ENCODE measurements at places on chromosomes 1 and 21.

- DNase-seq: no peak
These were observed 16.0 kb downstream of the KRTAP19-8 start for GRCh38 chr21:31022306-31022705.

DNA sequence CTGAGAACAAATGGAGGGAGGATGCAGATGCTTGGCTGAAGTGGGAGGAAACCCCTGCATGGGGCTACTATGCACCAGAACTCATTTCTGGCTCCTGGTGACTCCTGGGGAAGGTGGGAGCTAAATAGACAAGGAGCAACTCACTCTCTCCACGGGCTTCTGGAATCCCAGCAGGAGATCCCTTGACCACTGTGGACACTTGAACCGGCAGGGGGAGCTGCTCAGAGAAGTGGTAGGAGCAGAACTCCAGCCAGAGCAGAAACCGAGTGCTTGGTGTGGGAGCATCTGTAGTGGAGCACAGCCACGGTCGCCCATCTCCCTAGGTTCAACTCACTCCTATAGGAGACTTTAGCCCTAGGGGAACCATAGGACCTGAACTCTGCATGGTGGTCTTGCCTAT is 205.6 kb upstream of the GJB5 start:
- no peak for DNase-seq

GRCh38 chr1:79595931-79596330 is 589.4 kb upstream of the ADGRL4 start:
- no peak for DNase-seq

DNA sequence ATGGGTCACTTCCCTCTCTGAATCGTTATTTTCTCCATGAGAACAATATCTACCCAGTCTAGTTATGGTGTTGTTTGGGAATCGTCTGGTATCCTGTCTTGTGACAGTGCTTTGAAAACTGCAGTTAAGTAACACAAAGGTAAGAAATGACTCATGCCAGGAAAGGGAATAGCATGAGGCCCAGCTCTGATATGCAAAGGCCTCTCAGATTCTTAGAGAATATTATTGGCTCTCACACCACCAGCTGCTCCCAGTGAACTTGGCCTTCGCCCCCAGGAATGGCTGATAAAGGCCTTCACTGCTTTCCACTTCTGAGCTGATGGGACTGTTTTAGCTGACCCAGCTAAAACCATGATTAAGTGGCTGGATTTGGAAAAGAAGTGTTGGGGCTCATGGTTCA is 27.1 kb downstream of the NEK2 start:
- DNase-seq: no peak

GRCh38 chr1:2301607-2302291 is 73.6 kb downstream of the SKI start:
- no peak for DNase-seq

DNA sequence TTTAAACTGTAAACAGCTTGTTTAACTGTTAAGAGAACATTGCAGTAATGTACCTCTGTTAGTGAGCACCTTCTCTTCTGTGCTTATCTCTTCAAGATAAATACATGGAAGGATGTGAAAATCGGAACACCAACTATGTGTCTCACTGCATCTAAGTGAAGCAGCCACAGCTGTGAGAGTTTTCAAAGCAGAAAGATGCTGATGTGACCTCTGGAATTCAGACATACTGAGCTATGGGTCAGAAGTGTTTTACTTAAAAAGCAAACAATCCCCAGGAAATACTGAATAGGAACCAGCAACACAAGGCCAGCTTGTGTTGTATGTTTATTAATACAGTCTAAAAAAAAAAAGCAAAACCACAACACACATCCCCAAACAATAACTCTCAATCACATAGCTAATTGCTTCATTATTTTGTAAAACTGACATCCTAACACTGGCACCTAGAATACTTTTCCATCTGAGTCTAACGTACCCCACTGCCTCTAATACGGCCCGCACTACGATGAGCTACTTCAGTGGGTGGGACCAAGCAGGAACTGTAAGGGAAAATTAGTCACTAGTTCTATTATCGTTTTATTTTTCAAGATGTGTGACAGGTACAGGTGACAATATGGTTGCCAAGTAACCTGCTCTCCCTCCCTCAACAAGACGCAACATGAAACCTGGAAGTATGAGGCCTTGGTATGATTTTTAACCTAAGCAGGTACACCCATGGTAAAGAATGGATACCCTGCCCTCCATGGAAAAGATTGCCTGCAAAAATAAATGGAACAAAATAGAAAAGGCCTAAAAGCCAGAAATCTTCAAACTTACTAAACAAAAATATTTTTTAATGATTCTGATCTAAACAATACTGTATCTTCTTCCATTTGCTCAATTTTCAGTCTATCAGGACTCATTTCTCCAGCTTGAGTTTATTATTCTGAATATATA is 13.9 kb downstream of the ERRFI1 start:
- no peak for DNase-seq

GRCh38 chr21:45293726-45294401 is 6.2 kb upstream of the POFUT2 start:
- DNase-seq: no peak

DNA sequence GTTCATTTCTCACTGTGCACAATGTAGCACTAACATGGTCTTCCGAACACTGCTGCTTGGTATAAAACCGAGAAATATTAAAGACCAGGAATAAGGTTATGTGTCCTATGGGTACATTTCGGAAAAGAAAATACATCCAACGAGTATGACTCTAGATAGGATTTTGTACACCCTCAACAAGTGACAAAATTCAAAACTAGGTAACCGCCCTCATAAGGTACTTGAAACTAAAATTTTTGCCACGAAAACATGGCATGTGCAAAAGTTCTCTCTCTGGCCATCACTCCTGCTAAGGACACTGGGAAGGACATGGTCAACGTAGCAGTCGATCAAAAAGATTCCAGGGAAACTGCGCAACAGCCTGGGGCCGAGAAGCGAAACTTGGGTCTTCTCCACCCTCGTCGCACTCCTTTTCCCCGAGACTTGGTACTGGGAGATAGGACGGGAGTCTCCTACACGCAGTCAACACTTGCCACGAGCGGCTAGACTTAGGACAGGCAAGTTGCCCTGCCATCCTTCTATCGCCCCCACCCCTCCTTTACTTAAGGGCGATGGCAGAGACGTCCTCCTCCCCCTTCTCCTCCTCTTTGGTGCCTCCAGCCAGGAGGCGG is 338 bp upstream of the TOR1AIP1 start:
- DNase-seq: peak; percentile 84

GRCh38 chr1:58249388-58249736 is 297.2 kb downstream of the OMA1 start:
- no peak for DNase-seq

DNA sequence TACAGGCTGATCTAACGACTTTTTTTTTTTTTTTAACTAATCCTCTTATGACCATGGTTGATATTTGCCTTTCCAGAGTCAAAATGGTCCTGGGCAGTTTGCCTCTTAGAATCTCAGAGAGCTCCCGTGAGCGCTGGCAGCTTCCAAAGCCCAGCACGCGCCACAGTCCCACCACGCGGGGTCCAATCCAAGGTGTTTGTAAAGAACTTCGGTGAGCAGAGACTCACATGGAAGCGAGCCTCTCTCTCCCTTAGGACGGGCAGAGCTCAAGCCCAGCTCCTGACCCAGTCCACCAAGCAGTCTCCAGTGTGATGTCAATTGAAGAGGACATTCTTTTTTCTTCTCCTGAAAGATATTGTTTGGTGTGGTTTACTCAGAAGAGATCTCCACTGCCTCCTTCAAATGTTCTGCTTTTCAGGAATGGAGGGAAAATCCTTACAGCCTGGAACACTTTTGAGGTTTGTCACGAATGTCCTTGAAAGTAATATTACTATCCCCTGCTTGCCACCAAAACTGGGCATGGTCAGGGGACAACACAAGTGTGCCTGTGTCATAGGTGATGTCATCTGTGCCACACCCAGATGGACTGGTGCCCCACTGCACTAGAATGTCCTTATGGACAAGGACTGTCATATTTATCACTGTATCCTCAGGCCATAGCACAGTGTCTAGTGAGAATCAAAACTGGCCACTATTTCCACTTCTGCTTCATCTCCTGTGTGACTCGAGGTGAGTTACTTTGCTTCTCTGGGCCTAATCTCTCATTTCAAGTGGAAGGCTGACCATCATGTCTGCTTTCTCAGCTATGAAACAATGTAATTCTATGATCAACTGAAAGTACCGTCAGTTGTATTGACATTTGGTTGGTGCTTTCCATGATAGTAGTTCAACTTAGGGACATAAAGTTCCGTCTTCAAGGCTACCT is 97.4 kb upstream of the EDEM3 start:
- DNase-seq: no peak

GRCh38 chr1:8970870-8971337 is 25.2 kb downstream of the CA6 start:
- DNase-seq: no peak

GRCh38 chr1:7526196-7526866 is 244.8 kb upstream of the VAMP3 start:
- no peak for DNase-seq

GRCh38 chr1:95168761-95169351 is 51.7 kb downstream of the TLCD4 start:
- no peak for DNase-seq

GRCh38 chr1:93692983-93693591 is 11.4 kb upstream of the BCAR3 start:
- DNase-seq: peak; percentile 59

- DNase-seq: no peak
These were observed 7.6 kb downstream of the CD101 start for GRCh38 chr1:117009132-117009531.

DNA sequence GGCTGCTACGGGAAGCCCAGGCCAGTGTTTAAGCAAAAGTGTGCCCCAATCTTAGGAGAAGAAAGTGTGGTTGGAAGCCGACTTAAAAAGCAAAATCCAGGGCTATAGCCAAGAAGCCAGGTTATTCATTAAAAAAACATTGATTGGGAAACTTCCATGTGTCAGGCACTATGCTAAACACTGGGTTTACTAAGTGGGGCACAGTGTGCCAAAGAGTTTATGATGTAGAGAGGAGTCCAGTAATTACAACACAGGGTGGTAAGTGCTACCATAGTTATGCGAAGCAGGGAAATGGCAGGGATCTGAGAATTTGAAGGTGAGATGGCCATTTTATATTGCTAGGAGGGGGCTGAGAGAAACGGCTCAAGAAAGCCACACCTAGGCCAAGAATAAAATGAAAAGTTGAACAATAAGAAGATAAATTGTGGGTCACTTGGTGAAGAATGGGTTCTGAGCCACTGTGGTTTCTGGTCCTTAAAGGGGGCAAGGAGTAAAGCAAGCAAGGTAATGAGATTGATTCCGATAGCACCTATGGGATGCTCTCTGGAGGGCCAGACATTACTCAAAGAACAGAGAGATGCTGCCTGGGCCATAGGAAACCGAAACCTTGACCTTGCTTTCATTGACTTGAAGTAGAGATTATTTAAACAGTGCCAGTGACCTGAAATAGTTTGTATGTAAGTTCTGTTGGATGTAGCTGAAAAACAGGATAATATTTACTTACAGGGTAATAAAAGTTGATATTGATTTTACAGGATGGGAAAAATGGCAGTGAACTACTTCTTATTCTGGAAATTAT is 177.8 kb downstream of the GIPC2 start:
- DNase-seq: no peak

DNA sequence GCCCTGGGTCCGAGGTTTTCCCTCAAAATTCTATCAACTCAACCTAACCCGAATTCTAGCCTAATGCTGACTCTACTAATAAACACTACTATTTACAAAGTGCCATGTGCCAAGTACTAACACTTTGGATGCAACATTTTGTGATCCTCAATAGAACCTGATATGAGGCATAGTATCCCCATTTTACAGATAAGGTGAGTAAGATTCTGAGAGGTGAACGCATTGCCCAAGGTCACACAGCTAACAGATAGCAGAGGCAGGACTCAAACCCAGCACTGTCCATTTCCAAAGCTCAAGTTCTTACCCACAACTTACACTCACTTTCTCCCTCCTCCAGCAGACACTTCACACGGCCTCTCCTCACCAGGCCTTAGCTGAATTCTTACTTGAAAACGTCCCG is 46.0 kb upstream of the LAPTM5 start:
- no peak for DNase-seq

DNA sequence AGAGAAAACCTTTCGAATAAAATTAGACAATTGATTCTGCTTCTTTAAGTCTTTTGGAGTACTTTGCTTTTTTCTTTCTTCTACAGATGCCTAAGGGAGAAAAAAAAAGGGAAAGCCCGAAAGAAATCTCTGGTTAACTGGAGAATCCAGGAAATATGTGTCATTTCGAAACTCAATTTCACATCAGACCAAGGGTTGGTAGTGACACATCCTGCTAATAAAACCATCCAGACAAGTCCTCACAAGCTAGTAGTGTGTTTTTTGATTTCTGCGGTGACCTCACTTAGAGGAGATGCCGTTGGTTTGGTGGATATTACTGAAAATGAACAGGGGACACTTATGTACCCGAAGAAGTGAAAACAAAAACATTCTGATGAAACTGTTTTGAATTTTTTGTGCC is 726.5 kb upstream of the ADAMTS5 start:
- DNase-seq: peak; percentile 68

GRCh38 chr21:19864476-19864875 is 1133.7 kb upstream of the NCAM2 start:
- no peak for DNase-seq

- DNase-seq: no peak
These were observed 161.9 kb upstream of the COL6A1 start for GRCh38 chr21:45819478-45820170.

DNA sequence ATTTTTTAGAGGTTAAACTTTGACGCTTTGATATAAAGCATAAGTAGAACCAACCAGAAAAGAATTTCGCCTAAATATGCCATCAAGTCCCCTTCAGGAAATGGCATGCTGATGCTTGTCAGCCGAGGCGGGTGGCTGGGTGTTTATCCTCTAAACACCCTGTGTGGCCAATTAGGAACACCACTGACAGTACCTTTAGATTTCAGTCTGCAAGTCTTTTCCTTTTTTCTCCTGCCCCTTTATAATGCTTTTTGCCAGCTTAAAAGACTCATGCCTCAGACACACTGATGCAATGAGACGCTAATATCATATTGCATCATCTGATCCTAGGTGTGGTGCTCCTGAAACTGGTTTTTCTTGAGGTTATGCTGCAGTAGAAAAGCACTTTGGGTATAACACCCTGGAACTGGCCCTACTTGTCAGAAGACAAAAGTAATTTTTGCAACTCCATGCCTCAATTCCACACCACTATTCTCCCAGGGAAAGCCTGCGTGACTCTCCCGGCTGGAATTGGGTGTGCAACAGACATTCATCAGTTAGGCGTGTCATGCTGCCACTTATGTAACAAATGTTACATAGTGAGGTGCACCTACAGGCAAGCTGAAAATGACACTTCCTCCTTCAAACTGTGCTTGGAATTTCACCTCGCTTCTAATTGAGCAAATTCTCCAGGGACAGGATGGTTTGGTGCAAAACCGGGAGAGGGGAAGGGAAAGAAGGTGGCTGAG is 2.0 kb upstream of the RCC2 start:
- DNase-seq: peak; percentile 17
